ENCODE measurements at places on chromosomes 13 and 19.

DNA sequence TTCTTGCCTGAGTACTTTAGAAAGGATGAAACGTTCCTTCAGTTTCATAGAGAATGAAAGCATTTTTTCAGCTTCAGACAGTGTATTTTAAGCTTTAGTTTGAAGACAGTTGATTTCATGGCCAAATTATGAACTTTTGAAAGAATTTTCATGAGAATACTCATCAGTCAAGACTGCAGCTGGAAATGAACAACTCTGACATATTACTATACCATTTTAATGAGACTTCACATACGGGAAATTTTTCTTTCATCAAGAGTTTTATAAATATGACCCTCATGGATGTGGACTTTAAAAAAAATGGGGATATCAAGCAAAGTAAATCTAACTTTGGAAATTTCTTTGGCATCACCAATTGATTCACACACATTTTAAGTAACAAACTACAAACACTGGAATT is 6.4 kb downstream of the LATS2 start:
- DNase-seq, result no peak

DNA sequence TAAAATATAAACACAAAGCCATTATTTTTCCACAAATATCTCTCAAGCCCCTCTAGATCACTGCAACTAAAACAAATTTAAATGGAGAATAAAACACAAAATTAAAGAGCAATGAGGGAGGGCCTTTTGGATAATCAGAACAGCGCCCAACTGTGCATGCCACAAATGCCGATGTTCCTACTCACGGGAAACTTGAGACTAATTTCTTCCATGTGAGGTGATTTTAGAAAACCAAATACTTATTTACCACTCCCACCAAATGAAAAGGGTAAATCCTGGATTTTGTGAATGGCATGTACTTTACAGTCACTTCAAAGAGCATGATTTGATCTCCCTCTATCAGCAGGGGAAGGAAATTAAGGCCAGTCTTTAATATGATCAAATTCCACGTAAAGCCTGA is 74.8 kb downstream of the SLC7A1 start:
- no peak for DNase-seq

- no peak for DNase-seq
Observed at GRCh38 chr13:46541210-46541609, 11.8 kb upstream of the LRCH1 start.

DNA sequence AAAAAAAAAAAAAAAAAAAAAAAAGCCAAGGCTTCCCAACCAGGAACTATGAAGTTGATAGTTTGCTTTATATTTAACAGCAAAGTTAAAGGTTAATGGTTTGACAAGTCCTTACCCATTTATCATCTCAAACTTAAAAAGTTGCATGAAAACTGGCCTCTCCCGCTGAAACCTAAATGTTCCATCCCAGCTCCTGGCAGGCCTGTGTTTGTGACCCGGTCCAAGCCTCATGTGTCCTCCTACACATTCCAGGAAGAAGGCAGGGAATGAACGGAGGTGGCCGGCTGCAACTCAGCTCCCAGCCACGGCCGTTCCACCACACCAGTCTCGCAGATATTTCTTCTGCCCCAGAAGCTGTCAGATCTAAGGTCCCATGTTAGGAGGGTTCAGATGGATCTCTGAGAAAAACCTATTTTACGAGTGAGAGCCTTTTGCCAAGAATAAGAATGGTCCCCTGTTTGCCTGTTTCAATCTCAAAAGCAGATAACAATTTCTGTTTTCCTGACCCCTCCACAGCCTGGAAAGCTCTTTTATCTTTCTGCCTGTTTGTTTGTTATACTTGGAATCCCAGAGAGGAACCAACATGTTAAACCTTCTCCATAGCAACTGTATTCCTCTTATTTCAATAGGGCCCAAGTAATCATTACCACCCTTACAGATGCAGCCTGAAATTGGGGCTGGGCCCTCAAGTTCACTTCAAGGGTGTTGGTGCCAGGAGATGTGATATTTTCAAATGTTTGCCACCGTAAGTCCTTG is 56.5 kb downstream of the KCTD12 start:
- DNase-seq, result no peak

DNA sequence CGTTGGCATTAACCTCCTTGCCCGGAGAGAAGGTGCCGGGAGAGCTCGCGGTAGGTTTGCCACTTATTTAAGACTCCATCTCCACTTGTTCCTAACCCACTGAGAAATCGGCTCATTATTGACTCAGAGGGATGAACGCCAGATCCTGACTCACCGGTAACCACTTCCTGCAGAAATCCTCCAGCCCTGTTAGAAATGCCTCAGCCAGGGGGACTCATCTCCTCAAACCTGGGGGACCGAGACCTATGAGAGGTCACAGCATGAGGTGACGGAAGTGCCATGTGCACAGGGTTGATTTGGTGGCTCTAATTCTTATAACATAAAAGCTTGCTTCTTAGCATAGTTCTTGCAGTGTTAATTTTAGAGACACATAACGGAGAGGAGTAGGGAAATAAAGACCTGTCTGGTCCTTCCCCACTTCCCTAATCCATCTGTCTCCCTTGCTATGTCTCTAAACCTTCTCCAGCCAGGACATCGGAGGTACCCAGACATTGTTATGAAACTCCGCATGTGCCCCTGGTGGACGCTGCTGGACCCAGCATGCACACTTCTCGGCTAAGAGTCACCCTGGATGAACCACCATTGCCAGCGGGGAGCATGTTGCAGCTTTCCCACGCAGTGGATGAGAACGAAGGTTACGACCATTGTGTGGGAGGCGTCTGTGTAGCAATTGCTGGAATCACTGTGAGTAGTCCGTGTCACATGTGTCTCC is 158.9 kb downstream of the EFNB2 start:
- no peak for DNase-seq

GRCh38 chr13:66567899-66568612 is 662.1 kb downstream of the PCDH9 start:
- no peak for DNase-seq

- no peak for DNase-seq
Observed at GRCh38 chr19:30388819-30389218, 16.6 kb downstream of the ZNF536 start.

DNA sequence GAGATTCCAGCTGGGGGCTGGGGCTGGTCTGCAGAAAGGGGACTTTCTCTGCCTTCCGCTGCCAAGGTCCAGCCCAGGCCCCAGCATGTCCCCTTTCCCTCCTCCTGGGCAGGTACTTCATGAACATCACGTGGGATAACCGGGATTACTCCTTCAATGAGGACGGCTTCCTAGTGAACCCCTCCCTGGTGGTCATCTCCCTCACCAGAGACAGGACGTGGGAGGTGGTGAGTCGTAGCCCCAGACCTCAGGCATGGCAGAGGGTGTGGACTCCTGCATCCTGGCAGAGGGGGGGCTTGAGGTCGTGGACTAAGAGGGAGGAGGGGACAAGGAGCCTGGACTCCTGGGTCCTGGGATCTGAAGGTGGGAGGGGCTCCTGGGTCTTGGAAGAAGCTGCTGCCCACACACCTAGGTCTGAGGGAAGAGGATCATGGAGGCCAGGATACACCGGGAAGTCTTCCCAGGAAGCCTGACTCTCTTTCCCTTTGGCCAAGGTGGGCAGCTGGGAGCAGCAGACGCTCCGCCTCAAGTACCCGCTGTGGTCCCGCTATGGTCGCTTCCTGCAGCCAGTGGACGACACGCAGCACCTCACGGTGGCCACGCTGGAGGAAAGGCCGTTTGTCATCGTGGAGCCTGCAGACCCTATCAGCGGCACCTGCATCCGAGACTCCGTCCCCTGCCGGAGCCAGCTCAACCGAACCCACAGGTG is 20.6 kb downstream of the GRIN2D start:
- DNase-seq, result no peak

DNA sequence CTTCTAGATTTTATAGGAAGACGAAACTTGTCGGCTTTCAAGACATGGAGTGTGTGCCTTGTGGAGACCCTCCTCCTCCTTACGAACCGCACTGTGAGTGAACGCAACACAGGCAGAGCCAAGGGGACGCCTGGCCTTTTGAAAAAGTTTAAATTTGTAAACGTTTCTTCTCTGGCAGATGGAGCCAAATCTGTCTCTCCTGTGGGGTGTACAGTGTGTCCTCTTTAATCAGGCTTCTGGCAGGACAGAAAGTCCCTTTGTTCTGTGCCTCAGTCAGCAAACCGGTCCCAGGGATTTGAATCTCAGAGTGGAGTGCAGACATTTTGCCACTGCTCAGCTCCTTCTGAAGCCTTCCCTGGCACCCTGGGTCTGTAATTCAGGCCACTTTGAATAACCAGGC is 56.5 kb downstream of the TNFRSF19 start:
- DNase-seq, result no peak

- DNase-seq, result peak; percentile 26
Observed at GRCh38 chr13:32314271-32315237, 609 bp downstream of the ZAR1L start.

Measured in activated CD4-positive, alpha-beta T cell treated with anti-CD3 and anti-CD28 coated beads for 1 hour (primary cell).